Nephron progenitor cell (in vitro differentiated cells): ENCODE measurements at places on chromosomes 5 and 9.
A peak's percentile ranks its signal among the peaks of the same experiment; 100 is the strongest.

GRCh38 chr9:14007190-14007769 lies 306.7 kb downstream of the NFIB start:
- DNase-seq, result no peak

DNA sequence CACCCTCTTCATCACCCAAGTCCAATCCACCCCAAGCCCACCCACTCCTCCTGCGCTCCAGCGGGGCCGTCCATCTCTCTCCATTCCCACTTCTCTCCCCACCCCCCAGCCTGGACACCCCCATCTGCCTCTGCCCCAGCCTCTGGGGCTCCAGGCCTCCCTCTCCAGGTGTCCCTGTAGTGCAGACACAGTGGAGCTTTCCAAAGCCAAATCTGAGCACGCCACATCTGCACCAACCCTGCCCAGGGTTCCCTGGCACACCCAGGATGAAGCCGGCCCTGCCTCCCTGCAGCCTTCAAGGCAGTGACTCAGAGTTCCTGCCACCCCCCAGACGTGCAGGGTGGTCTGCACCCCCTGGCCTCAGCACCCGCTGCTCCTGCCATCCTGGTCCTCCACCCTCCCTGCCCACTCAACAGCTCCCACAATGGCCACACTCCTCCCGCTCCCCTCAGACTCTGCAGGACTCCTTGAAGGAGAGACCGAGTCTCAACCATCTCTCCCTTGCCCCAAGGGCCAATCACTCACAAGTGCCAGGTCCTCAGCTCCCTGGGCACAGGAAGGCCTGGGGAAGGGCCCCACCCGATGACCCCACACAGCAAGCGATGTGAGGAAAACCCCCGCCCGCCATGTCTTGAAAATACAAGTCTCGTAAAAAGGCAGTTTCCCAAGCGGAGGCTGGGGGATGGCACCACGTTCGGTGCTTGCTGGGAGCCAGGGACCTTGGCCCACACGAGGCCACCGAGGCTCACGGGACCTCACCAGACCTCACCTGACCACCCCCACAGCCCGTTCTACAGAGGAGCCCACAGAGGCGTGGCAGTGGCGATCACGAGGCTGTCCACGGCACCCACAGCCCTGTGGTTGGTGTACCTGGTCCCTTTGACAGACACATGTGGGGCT lies 22.2 kb downstream of the VAV2 start:
- DNase-seq, result peak; percentile 2

GRCh38 chr9:6907772-6908381 lies 150.1 kb downstream of the KDM4C start:
- peak; percentile 17 for DNase-seq

- no peak for DNase-seq
These were observed 182.1 kb upstream of the TRIM32 start for GRCh38 chr9:116504893-116505480.

GRCh38 chr5:137212471-137212870 lies 286.7 kb downstream of the SPOCK1 start:
- DNase-seq, result no peak

DNA sequence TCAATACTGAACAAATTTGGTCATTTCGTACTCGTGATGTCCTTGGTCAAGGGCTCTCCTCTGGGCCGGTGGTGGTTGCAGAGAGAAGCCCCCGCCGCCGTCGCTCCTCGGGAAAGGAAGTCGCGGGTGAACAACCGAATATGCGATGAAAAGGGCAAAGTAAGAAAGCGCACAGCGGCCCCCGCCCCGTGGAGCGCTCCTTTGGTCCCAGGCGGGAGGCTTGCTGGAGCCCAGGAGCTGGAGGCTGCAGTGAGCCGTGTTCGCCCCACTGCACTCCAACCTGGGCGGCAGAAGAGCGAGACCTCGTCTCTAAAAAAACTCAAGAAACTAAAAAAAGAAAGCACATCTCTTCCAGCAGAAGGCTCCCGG lies 108.4 kb upstream of the LARP1 start:
- DNase-seq, result no peak

- no peak for DNase-seq
These were observed 70.2 kb upstream of the ADAMTS2 start for GRCh38 chr5:179415291-179416060.

- no peak for DNase-seq
These were observed 189.6 kb downstream of the ICE1 start for GRCh38 chr5:5612096-5612495.

DNA sequence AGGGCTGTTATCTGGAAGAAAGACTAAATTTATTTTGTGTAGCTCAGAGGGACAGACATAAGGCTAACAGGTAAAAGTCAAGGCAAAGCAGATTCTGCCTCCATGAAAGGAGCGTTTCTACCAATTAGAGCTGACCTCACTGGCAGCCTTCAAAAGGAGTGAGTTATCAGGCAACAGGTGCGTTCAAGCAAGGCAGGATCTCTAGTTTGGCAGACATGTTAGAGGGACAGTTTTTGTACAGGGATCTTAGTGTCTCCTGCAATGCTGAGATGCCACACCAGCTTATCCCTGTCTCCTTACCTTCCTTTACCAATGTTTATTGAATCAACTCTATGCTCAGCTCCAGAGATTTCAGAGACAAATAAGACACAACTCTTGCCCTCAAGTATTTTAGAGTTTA lies 73.8 kb downstream of the NRG2 start:
- DNase-seq, result no peak

DNA sequence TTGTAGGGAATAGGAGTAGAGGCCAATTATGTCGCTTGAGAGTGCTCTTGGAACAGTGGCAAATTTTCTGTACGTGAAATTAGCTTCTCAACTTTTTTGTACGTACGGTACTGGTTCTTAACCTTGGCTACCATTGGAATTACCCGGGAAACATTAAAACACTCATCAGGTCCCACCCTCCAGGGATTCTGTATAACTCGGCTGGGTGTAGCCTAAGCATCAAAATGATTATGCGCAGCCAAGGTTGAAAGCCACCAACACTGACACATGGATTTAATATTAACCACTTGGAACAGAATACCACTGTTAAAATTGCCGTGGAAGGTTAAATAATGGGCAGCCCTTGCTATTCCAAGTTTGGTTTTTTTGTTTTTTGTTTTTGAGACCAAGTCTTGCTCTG lies 17.4 kb downstream of the DNAJA1 start:
- no peak for DNase-seq

DNA sequence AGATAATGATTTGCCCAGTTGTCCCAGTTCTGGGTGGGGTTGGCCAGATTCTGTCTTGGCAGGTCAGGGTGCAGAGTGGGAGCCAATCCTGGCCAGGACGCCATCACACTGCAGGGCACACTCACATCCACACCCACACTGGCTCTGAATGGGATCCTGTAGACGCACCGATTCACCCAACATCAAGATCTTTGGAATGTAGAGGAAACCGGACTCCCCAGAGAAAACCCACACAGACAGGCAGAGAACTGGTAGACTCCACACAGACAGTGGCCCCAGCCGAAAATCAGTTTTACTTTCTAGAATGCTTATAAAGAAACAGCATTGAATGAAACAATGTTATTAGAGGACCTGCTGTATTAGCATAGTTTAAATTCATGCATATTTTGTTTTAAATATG lies 343.1 kb upstream of the DAB2 start:
- DNase-seq, result no peak

DNA sequence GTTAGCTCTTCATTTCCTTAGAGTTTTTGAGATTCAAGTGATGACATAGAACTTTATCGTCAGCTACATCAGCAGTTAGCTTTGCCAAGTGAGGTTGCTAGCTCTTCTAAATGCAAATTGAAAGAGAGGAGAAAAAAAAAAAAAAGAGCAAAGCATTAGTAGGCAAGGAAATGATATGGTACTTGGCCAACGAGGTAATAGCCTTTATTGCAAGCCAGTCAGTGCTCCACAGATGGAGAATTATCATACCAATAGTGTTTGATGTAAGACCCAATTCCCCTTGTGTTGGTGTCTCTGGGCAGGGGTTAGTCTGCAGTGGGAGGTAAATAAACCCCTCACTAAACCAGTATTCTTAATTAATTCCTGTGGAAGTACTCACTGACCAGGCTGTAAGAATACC lies 992.1 kb downstream of the PTPRD start:
- DNase-seq, result no peak

DNA sequence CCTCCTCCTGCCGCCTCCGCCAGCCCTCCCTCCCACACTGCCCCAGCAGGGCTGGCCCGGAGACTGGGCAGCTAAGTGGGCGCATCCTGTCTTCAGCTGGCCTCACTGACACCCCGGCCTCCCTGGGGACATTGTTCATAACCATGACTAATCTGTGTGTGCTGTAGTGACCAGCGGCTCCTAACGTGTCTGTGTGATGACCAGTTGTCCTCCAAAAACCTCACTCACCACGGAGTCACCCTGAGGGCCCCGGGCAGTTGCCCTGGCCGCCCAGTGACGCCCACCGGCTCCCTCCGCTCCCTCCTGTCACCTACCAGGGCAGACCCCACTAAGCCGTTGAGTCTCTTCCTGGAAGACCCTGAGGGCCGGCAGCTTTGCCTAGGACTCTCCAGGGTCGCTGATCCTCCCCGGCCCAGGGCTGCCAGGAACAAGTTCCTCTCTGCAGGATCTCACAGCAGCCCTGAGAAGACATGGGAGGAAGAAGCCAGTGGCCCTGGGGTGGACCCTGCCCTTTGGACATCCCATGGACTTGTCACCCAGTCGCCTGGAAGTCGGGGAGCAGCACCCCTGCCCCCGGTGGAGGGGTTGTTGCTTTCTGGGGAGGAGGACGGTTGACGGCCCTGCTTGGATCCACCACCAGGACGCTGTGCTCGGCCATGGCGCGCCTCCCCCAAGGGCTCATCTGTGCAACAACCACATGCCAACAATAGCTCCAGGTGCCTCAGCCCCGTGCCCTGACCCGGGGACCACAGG lies 110.2 kb upstream of the LMX1B start:
- DNase-seq, result no peak

GRCh38 chr5:177035976-177036375 lies 13.5 kb downstream of the ZNF346 start:
- peak; percentile 7 for DNase-seq

DNA sequence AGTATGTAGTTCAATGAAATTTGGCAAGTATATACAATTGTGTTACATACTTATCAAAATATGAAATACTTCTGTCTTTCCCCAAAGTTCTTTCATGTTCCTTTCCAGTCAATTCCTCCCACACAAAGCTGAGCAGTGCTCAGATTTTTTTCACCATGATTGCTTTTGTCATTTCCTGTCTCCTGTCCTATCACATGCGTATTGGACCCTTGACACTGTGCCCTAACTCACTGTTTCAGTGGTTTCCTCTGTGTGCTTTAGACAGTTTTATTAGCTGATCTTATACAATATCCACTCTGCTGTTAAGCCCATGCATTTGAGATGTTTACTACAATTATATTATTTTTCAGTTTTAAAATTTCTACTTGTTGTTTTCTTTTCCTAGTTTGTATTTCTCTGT lies 463.6 kb upstream of the MEF2C start:
- DNase-seq, result no peak

DNA sequence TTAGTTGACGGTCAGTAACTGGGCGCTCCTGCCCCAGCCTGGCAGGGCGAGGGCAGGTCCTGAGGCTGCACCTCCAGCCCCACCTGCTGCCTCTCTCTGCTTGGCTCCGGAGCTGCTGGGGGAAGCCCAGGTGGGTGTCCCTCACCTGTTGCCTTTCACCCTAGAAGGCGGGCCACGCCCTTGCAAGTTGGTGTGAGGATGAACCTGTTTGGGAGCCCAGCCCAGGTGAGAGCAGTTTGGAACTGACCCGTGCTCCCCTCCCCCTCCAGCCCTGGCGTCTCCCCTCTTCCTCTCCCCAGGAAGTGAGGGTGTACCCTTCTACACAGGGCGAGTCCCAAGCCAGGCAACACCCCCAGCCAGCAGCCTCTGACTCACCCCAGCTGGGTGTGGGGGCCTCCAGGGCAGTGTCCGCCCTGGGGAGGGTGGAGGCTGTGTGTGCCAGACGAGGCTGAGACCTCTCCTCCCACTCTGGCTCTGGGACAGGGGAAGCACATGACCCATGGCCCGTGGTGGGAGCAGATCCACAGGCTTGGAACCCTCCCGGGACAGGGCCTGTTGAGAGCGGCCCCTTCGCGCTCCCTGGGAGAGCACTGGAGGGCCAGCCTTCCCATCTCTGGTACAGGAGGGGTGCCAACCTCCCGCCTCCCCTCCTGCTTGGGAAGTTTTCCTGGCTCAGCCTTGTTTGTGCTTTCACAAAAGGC lies 10.4 kb downstream of the LRRC8A start:
- no peak for DNase-seq

- DNase-seq, result no peak
These were observed 167.6 kb upstream of the FSTL4 start for GRCh38 chr5:133779828-133780475.

- peak; percentile 35 for DNase-seq
These were observed 829.6 kb upstream of the ZNF608 start for GRCh38 chr5:125575891-125576505.

GRCh38 chr9:132880324-132880661 lies 1.6 kb downstream of the SPACA9 start:
- no peak for DNase-seq

DNA sequence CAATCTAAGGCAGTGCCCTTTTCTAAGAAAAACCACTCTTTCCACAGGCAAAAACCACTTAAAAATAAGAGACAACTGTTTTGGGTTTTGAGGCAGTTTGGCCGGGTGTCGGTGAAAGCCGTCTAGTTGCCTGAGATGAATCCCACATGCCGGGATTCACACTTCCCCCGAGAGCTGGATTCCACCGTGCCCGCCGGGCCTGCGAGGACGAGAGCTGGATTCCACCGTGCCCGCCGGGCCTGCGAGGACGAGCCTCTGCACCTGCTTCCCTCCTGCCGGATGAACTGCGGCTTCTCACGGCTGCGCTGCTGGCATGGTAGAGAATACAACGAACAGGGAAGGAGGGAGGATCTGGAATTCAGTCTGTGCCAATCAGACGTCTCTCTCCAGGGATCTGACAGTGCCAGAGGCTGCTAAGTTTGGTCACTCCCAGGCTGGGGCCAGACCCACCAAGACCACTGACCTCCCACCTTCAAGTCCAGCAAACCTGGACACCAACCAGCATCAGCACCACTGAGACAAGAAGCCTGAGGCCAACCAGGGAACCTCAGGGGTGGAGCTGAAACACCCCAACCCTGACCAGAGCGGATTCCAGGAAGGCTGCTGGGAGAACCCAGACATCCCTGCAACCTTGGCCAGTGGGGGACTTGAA lies 23.0 kb downstream of the VAV2 start:
- no peak for DNase-seq

- DNase-seq, result no peak
These were observed 180.3 kb downstream of the ZDHHC21 start for GRCh38 chr9:14512942-14513341.

DNA sequence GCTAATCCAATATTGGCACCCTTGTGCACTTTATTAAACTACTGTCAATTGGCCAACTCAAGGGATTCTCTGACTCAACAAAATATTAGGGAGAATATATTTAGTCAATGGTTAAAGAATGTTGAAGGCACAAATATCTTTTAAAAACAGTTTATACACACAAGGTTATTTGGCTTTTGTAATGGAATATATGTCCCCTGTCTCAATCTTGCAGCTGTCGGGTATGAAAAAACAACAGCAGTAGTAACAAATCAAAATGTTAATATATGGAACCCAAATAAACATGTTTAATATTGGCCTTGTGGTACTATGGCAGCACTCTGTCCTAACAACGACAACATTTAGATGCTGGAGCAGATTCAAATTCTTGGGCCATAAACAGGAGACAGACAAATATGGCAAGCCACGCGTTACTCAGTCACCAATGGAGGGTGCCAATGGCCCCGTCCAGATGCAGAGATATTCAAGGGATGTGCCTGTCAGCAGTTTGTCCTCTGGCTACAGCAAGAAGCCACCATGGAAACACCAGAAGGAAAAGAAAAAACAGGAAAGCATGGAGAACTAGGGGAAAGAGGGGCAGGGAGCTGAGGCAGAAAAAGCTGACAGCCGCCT lies 342.0 kb downstream of the NDUFS4 start:
- no peak for DNase-seq
